ENCODE measurements at places on chromosomes 13 and 19. TPM values are rescaled to one million over a fixed set of nuclear protein-coding genes. Genes with fewer than 3 reads are reported as not detected.

The EDDM13 gene
- total RNA-seq: not detected

The LMTK3 gene
- not detected for total RNA-seq

The PEG3 gene
- total RNA-seq: 0.49 TPM

The NOVA2 gene
- 0.27 TPM for total RNA-seq

The RDH13 gene
- 4.9 TPM for total RNA-seq

The OVOL3 gene
- not detected for total RNA-seq
